Retinal pigment epithelial cell (primary cell): ENCODE measurements at places on chromosomes 5 and 9.

- no peak for DNase-seq
Observed at GRCh38 chr5:59420596-59420995, 472.9 kb downstream of the PDE4D start.

DNA sequence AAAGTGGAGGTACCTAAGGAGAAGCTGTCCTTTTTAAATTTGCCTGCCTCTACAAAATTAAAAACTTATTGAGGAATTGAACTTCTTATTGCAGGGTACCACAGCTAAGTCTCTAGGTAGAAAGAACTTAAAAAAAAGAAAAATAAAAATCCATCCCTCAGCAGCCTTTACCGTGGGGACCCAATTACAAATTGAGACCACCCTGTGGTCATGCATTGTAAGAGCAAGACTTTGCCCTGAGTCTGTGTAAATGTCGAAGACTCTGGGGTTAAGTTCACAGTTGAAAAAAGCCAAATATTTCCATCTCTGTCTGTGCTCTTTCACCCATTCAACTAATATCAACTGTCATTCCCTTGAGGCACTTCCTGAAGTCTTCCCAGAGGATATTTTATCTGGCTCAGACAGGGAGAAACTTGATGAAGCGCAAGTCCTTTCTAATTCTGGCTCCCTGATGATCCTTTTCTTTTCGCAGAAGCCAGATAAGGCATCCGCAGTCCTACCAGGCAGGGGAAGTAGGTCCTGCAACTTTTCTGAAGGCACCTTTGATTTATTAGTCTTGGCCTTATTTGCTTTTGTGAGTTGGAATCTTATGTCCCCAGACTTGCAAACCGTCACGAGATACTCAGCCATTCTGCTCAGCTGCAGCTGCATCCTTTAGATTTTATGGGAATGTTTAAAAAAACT, 323.8 kb upstream of the WWC1 start:
- no peak for DNase-seq

- no peak for DNase-seq
Observed at GRCh38 chr9:88789785-88790184, 201.5 kb upstream of the S1PR3 start.

GRCh38 chr5:15791859-15792258, 291.9 kb downstream of the FBXL7 start:
- DNase-seq = no peak

GRCh38 chr5:118956727-118957126, 31.6 kb downstream of the DTWD2 start:
- DNase-seq = no peak

DNA sequence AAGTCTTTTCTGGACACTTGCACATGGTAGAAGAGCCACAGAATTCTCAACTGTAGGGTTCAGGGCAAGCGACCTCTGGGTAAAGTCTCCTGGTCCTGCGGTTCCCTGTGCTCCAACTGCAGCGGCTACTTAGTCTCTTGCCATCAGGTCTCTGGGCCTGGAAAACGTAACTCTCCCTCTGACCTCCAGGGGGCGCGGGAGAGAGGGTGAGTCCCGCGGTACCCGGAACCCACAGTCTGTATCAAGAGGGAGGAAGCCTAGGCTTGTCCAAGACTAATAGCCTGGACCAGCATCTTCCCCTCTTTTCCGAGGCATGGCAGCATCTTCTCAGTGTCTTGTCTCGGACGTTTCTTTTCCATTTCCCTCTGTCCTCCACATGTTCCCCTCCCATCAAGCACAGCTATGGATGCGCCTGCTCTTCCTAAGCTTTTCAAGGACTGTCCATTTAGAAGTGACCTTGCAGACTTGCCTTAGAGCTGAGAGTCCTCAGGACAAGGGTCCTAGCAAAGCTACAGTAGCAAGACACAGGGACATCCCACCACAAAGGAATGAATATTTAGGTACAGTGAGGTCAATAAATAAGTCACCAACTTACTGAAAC, 59.3 kb downstream of the FSTL4 start:
- no peak for DNase-seq

- no peak for DNase-seq
Observed at GRCh38 chr5:96054311-96055030, 92.8 kb upstream of the ELL2 start.

DNA sequence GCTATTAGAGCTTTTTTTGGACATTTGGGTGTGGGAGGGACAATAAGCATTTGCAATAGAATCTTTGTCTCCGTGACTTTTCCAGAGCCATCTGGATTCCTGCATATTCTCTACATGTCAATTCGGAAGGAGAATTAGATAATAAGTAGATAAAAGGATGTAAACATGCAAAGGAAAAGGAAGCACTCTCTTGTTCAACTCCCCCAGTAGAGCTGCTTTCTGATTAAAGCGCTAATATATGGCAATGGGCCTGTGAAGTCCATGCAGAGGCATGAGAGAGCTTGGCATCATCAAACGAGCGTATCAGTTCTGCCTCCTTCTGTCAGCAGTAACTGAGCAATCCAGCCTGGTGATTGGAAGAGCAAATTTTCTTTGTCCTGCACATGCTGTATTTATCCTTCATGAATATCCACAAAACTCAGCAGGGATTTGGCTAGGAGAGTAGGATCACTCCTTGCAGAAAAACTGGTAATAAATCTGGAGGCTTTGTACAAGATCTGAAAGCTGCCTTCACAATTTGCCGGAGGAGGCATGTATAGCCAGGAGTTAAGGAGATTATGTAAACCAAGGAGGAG, 1752.9 kb downstream of the MAT2B start:
- DNase-seq = peak; percentile 19

GRCh38 chr5:128491291-128491690, 46.8 kb downstream of the FBN2 start:
- DNase-seq = peak; percentile 56

DNA sequence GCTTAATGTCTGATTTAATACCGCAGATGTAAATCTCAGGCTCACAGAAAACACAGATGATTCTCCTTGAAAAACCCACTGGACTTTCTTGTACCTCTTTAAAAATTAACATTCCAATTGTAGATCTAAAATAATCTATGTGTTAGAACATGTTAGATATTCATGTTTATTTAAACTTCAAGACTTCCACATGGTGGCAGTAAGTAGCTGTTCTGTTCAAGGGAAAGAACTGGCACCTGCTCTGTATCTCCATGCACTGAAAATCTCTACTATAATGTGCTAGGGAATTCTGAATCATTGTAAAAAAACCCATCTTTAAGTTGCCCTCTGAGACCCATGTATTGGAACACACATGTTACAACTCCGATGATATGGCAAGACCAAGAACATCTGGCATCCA, 366.9 kb downstream of the DMRTA1 start:
- DNase-seq = peak; percentile 13

- peak; percentile 27 for DNase-seq
Observed at GRCh38 chr5:97629276-97629675, 446.2 kb upstream of the RIOK2 start.

- no peak for DNase-seq
Observed at GRCh38 chr5:1510631-1511030, 13.1 kb downstream of the LPCAT1 start.

GRCh38 chr9:126053913-126054312, 272.7 kb upstream of the MVB12B start:
- no peak for DNase-seq

GRCh38 chr9:95425910-95426551, 90.7 kb downstream of the PTCH1 start:
- no peak for DNase-seq

DNA sequence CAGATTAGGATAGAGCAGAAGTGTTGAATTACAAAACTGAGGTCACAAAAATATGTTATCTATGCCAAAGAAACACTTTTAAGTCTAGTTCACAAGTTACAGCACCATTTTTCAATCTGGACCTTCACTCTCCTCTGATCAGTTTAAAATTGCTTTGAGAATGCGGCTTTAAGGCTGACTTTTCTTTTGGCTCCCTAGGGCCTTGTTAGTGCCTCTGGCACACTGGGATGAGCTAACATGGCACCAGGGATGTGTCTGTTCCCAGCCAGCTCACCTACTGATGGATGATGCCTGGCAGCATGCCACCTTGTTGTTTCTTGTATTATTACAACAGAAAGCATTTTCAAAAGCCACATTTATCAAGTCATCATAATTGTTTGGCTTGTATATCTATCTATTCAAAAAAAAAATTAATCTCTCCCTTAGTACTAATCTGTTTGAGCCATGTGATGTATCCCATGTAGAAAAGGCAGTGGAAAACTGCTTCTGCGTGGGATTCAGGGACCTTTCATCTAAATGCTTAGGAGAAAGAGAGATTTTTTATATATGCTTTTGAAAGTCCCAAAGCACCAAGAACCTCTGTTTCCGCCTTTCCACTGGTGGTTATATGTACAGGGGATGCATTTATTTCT, 46.6 kb downstream of the ADAMTSL1 start:
- no peak for DNase-seq

- no peak for DNase-seq
Observed at GRCh38 chr9:110092792-110093191, 115.2 kb downstream of the C9orf152 start.

DNA sequence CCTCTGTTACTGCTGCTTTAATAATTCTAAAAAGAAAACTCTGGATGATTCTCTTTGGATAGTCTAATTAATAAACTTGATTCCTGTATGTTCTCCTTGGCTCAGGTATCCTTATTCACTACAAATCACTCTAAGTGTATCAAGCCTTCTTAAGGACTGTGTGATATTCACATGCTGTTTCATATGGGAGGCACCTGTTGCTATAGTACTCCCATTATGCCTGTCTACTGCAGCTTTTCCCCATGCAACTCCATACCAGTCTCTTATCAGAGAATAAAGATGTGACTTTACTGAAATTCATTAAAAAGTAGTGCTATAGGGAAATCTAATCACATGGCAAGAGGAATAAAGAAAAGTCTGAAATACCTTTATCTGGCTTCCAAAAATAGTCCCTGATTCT, 14.7 kb downstream of the BRD8 start:
- DNase-seq = no peak

GRCh38 chr9:125889112-125889475, 141.9 kb downstream of the PBX3 start:
- no peak for DNase-seq

- DNase-seq = no peak
Observed at GRCh38 chr5:65481171-65481581, 544 bp downstream of the ADAMTS6 start.

DNA sequence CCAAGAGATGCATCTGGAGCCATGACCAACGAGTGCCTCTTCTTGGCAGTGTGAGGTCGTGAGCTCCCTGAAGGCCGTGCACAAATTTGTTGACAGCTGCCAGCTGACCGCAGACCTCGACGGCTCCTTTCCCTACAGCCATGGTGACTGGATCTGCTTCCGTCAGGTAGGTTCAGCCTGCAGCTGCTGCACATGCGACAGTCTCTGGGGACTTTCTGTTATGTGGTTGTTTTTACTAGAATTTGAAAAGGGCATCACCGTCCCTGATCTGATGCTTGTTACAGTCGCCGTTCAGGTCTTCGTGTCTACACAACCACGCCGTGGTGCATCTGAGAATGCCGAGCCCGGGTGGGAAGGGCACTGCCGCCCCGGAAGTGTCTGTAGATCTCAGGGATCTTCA, 36.5 kb upstream of the LRRC14B start:
- DNase-seq = no peak

DNA sequence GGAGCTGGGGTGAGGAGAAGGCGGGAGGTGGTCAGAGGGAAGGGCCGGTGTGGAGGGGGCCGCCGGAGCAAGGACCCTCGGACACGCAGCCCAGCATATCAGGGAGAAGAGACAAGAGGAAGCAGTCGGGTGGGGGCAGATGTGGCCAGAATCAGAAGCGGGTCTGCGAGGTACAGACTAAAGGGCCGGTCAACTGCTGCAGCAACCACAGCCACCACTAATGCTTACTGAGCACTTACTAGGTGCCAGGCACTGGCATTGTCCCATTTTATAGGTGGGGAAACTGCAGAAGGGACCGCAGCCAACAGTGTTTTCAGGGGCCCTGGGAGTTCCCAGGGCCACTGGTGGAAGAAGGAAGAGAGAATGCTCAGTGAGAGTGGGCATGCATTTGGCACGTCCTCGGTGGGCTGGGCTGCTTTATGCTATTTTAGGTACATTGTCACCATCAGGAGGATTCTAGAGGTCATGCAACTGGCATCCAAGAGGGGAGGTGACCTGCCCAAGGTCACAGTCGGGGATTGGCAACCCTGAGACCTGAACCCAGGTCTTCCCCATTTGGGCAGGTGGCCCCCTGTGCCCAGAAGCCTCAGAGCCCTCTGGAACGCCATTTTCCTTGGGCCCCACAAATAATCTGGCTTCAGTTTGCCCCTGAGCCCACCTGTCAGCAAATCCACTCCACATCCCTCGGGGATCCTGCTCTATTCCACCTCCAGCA, 53.4 kb downstream of the DUSP1 start:
- no peak for DNase-seq

DNA sequence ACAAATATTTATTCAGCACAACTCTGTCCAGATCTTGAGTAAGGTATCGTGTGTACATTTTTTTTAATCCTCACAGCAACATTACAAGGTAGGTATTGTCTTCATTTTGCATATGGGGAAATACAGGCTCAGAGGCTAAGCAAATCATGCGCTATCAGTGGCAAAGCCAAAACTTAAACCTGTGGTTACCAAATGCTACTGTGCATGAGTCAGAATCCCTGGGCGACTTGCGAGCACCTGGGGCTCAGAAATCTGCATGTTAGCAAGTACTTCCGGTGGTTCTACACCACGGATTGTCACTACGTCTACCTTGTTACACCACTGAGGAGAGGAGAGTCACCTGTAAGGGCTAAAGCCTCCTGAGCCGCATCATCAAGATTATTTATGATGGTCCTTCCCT, 21.3 kb downstream of the C5orf58 start:
- no peak for DNase-seq

DNA sequence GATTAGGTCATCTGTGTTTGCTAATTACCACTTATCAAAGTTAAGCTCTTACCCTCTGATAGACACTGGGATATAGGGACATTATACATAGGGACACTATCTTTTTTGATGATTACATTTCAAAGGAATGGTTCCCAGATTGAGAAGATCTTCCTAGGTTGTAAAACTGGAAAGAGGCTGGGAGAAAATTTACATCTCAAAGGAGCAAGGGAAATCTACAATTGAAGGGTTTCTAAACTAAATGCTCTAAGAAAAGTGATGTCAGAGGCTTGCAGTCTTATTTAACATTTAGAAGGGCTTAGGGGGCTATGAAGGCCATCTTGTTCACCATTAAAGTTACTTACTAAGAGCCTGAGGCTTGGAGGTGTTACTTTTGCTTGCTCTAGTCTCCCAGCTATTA, 242.8 kb downstream of the PRR16 start:
- no peak for DNase-seq

GRCh38 chr9:120980951-120981350, 54.4 kb upstream of the TRAF1 start:
- no peak for DNase-seq

GRCh38 chr9:33619666-33620404, 95.8 kb downstream of the ANKRD18B start:
- peak; percentile 31 for DNase-seq

DNA sequence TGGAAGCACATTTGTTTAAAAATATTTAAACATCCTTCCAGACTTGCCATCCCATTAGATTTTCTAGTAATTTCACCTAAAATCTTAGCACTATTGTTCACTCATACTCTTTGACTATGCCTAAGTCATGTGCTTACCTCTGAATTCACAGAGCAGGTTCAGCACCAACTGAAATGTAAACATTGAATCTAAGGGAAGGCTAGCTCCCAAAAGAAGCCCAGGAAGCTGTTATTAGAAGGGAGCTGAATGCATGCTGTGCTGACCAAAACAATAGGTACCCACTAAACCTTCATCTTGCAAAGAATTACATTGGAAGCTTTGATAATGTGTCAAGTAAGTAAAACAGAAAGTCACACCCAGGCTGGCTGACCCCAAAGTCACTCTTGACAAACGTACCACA, 571.3 kb downstream of the GABRG2 start:
- DNase-seq = no peak
